ENCODE measurements at places on chromosomes 6 and 20.

GRCh38 chr20:54626126-54626525 lies 150.7 kb downstream of the DOK5 start:
- DNase-seq, result no peak

GRCh38 chr20:50481741-50482140 lies 28.4 kb upstream of the PTPN1 start:
- no peak for DNase-seq

DNA sequence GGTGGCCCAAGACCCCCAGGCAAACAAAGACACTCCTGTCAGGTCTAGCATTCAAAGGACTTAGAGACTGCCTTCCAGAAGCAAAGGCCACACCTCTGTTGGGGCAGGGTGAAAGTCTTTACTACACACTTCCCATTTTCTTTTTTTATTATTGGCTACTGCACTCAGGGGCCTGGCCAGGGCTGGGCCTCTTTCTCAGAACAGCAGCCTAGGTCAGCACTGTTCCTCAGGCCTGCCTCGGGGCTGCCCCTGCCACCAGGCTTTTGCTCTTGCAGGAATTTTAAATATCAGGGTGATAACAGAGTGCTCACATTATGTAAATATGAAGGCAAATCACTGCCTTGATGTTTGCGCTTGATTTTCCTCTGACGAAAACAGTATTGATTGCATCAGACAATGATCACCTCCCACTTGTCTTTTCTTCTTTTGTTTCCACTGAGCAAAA lies 18.5 kb downstream of the GSTA4 start:
- no peak for DNase-seq

- DNase-seq, result no peak
These were observed 147.0 kb downstream of the IPCEF1 start for GRCh38 chr6:154209555-154209954.

DNA sequence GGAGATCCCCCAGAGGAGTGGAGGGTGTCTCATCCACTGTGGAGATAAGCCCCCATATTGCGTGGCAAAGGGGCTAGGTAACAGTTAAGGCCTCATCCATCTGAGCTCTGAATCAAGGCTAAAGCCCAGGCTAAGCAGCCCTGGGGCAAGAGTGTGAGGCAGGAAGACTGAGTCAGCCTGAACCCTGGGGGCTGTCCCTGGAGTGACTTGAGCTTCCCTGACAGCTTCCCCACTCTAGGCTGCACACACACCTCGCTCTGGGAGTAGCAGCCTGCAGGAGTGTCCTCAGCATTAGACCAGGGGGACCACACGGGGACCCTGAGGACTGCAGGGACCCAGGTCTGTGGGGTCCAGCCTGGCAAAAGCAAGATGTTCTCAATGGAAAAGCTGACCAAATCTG lies 27.9 kb downstream of the UBD start:
- DNase-seq, result no peak

DNA sequence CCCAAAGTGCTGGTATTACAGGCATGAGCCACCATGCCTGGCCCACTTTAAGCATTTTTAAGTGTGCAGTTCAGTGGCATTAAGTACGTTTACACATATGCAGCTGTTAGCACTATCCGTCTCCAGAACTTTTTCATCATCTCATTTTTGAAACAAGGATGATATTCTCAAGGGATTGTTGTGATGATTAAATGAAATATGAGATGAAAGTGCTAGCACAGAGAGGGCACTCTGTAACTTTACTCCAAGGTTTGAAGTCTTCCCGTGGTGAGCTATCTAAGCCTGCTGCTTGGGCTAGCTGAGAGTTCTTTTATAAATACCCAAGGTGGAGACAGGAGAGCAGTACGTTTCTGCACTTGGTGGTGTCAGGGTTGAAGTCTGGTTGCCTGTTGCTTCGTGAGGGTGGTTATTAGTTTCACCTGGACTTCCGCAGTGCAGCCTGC lies 6.6 kb downstream of the TM9SF4 start:
- DNase-seq, result peak; percentile 12

- DNase-seq, result peak; percentile 52
These were observed 21.1 kb downstream of the RTN4IP1 start for GRCh38 chr6:106608080-106608668.

DNA sequence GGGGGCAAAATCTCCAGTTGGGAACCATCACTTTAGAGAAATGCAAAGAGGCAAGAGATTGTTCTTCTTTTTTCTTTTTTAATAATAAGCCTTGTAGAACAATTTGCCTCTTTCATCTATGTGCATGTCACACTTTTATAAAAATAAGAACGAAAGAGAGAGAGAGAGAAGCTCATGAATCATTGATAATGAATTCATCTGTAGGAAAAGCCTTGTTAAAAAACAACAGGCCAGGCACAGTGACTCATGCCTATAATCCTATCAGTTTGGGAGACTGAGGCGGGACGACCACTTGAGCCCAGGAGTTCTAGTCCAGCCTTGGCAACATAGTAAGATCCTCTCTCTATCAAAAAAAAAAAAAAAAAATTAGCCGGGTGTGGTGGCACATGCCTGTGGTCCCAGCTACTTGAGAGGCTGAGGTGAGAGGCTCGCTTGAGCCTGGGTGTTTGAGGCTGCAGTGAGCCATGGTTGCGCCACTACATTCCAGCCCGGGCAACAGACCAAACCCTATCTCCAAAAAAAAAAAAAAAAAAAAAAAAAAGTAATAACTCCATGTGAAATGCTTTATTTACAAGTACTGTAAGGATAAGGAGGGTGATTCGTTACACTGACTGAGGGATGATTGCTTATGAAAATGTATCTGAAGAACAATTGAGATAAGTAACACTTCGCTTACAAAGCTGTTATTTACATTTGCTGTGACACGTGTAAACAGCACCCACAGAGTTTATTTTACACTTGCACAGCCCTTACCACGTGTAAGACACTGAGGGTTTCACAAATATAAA lies 6.0 kb downstream of the CCN5 start:
- DNase-seq, result peak; percentile 92

GRCh38 chr6:139764498-139764986 lies 390.1 kb upstream of the CITED2 start:
- peak; percentile 99 for DNase-seq

DNA sequence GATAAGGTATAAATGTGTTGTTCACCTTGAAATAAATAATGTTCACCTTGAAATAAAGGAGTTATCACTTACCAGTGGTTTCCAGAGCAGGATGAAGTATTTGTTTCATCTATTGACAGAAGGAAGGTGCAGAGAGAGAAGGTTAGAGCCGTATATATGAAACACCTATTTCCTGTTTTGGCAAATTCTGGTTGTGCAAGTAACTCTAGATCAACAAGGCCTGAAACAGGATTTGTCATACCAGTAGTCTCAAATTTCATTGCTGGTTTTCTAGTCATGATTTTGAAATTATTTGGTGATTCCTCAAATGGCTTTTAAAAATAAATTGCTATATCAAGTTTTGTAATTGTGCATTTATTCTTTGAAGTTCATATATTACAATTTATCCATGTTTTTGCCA lies at the start of gene CRISP3:
TSS of gene CRISP3 (minus strand) at position 130 of the 400 bp plus-strand sequence. CDS start at position 109, 21 bp downstream.
- DNase-seq, result no peak

DNA sequence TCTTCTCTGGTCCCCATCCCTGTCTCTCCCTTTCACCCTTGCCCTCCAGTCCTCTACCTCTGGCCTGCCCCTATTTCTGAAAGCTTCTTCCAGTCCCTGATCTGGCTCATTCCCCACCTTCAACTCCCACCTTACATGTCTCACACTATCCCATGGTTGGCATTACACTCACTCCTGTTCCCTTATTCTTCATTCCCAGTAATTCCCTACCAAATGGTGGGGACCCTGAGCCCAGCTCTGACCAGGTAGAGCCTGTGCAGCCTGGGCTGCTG lies 6.4 kb downstream of the TP53INP2 start:
- DNase-seq, result no peak

GRCh38 chr6:41639809-41640371 lies 1.6 kb downstream of the MDFI start:
- DNase-seq, result no peak

DNA sequence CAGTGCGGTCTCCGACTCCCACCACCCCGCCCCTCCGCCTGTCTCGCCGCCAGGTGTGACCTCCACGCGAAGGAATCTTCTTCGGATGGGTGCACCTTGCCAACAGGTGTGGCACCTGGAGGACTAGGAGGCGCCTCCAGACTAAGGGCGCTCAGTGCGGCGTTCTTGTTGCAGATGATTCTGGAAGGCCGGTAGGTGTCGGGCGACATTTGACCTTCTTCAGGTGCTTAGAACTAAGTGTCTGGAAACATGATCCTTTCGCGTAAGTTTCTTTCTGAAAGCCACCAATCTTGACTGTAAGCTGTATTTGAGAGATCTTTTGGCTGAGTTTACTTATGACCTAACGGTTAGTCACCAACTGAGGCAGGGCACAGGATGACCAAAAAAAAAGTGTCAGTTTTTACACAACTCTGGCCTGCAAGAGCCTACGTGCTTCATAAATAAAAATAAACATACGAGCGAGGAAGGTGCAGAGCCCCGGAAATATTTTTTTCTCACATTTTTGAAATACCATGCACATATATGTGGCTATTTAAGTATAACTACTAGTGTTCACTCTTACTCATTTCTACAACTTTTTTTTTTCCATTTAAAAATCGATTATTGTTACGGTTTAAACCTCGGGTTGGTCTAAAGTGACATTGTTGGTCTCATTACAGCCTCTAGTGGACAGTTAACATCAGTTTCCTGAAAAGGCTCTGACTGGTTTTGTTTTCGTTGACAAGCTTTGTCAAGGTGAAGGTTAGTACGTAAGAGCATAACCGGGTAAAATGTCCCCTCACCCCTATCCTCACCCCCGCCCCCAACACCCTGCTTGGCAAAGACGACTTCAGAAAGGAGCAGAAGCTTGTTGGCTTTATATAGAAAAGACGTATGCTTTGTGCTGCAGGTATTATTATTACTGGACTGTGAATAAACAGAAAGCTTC lies 1.6 kb upstream of the ATXN1 start:
- peak; percentile 95 for DNase-seq

DNA sequence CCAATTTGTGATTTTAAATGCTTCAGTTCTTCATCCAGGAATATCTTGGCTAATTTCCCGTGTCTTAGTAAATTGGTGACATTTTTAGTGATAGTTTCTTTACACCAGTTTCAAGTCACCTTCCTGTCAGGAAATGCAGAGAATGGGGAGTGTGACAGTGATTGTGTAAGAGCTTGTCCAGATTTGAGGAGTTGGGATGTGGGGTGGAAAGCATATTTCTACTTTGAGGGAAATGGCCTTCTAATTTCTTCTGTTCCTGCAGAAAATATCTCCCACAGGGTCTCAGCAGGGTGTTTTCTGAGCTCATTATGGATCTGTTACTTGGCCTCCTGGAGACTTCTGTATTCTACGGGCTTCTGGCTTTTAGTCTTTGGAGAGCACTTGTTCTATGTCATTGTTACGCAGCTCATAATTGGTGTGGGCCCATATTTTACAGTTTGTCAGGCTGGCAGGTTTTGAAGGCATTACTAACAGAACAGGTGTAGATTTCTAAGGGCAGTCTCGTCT lies 65.6 kb downstream of the TMEM200A start:
- DNase-seq, result no peak

GRCh38 chr20:43955062-43955749 lies 40.6 kb downstream of the TOX2 start:
- DNase-seq, result peak; percentile 95

DNA sequence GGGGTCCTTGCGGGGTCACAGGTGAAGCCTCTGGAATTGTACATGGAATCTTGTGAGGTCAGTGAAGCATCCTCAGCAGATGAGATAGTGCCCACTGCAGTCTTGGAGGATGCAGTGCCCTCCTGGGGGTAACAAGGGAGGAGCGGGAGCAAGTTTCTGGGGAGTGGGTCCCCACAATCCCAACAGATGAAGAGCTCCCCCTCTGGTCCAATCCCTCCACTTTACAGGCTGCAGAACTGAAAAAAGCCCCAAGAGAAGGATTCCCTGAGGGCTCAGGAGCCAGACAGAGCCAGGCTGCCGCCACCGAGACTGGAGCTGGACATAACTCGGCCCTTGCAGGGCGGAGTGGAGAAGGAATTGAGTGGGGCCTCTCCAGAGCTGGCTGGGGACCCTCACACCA lies 52.4 kb downstream of the TTI1 start:
- no peak for DNase-seq

GRCh38 chr6:30214657-30214982 lies 1.4 kb upstream of the TRIM26 start:
- DNase-seq, result no peak

GRCh38 chr20:8631271-8631670 lies 437.6 kb upstream of the PLCB4 start:
- DNase-seq, result peak; percentile 13

DNA sequence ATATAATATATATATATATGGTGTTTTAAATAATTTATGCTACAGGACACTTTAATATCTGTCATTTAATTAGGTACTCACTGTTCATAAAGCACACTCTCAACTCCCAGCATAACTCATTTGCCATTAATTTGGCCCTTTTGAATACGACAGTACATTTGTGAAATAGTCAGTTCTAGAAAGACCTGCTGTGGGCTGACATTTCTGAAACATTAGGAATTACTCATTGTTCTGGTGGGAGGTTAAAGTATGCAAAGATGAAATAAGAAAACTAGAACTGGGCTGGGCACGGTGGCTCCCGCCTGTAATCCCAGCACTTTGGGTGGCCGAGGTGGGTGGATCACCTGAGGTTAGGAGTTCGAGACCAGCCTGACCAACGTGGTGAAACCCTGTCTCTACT lies 497.5 kb downstream of the UTRN start:
- DNase-seq, result no peak

- DNase-seq, result no peak
These were observed 132.8 kb upstream of the ECI2 start for GRCh38 chr6:4268171-4268570.

DNA sequence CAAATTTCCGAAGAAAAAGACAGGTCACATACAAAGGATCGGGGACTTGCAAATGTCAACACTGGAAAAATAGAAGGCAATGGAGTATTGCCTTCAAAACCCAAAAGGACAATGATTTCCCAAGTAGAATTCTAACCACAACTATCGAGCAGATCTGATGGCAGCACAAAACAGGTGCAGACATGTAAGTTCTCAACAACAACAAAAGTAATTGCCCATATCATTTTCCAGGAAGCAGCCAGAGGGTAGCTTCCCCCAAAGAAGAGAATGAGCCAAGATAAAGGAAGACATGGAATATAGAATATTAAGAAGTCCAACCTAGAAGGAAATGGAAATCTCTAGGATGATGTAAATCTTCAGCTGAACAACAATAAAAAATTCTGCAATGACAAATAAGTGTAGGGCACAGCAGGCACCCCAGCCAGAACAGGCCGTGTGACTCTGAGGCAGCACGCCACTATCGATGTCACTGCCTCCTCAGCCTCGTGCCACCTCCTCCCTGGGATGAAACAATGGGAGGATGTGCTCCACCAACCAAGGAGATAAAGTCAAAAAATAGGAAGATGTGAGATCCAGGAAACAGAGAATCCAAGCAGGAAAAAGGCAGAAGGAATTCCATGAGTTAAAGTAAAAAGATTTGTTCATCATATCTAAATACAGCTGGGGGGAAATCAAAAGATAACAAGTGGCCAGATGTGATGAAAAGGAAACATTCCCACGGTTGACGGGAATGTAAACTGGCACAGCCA lies 34.1 kb downstream of the SERPINB1 start:
- DNase-seq, result no peak

DNA sequence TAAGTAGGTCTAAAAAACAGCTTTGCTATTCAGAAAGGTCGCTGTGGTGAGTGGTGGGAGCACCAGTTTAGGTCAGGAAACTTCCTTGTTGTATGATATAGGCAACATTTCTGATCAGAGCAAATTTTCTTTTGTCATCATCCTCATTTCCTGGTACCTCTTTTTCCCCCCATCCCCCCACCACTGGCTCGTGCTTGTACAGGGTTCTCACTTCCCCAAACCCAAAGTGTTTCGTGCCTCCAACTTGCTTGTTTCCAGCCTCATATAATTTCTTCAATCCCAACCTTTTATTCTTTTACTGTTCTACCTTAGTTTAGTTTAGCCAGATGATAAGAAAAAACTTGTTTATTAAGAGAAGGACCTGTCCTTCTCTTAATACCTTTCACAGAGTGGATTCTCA lies 209.4 kb upstream of the JAG1 start:
- DNase-seq, result no peak
